ENCODE measurements at places on chromosomes 7 and 10.

DNA sequence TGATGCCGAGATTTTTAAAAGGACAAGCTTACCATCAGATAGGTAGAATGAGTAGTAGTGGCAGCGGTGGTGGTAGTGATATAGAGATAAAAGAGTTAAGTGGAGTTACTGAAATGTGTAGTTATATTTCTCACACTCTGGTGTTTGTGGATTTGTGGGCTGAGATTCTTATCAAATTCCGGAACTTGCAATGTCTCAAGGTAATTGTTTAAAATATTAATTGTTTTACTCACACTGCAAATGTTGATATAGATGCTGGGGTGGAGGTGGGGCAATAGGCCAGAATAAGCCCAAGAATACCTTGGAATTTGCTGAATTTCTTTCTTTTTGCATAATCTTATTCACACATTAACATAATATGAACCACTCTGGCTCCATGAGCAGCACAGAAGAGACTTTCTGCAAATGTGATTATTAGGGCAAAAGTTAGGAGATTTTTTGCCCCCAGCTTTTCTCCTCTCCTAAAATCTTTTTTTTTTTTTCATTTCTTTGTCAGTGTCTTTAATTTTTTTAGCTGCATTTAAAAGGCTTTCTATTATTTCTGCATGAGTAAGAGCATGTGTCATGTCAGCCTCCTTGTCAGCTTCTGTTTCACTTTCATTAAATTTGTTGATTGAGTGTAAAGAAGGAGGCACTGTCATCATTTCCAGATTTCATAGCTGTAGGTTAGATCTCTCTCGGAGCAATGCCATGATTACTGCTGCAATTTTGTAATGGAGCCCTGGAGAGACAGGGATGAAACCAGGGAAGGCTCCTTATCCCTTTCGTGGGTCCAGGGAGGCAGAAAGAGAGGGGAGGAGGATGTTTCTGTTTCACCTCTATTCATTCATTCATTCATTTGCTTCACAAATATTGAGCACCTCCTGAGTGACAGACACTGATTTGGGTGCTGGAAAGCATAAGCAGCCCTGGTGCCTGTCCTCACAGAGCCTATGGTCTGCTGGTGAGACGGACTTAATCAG is 13.1 kb upstream of the SGMS1 start:
- H3K4me1 ChIP-seq, result no peaks in the 10 kb centered on the region
- H3K27me3 ChIP-seq, result no peaks in the 10 kb centered on the region
- no peaks in the 10 kb centered on the region for H3K36me3 ChIP-seq
- H3K27ac ChIP-seq, result no peak overlapping the region

DNA sequence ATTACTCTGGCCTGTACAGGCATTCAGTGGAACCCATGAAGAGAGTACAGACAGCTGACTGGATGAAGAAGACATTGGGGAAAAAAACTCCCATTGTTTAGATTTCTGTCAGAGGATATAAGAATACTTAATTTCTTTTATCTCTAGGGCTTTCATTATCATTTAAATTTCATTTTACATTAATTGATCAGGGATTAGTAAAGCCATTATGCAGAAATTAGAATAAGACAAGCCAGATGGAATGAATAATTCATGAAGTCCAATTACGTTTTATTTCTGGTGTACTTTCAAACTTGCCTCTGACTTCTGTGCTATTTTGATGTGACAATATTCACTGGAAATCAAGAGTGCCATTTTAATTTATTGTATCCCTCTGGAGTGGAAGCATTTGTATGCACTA is 247.0 kb downstream of the SLC25A13 start:
- no peaks in the 10 kb centered on the region for H3K36me3 ChIP-seq
- no peak overlapping the region for H3K4me3 ChIP-seq
- no peak for DNase-seq
- peaks cover 18% of the 10 kb centered on the region for H3K27me3 ChIP-seq

GRCh38 chr10:94428766-94429707 is 26.7 kb downstream of the TBC1D12 start:
- H3K4me3 ChIP-seq, result no peak overlapping the region
- H3K27ac ChIP-seq, result no peak overlapping the region
- H3K27me3 ChIP-seq, result no peaks in the 10 kb centered on the region
- DNase-seq, result no peak

DNA sequence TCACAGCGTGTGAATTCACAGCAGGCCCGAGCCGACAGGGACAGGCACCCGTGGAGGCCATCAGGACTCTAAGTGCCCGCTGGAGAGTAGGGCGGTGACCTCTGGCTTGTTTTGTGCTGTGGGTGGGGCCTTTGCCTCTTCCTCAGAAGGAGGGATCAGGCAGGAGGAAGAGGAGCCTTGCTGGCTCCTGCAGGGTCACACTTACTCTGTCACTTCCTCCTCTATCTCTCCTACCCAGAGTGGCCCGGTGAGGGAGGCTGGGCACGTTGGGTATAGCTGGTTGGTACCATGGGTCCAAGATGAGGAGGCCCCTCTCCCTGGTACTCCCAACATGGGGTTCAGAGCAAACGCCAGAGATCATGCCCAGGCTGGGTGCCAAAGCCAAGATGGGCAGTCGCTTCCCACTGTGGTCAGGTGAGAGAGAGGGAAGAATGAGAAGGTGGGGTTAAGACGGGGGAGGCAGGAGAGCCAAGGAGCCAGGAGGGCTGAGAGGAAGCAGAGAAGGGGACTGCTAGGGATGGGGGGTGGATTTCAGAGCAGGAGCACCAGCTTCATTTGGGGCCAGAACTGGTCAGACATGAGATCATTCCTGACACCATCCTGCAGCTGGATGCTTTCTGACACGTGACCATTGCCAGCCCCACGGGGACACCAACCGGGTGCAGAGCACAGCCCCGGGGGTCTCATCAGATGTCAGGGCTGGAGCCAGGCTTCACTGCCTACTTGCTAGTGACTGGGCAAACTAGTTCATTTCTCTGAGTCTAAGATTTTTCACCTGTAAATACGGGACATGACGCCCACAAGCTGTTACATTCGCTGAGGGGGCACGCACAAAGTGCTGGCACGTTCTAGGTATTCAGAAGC is 54.8 kb upstream of the CACUL1 start:
- H3K4me3 ChIP-seq, result no peak overlapping the region
- no peak for DNase-seq
- H3K4me1 ChIP-seq, result 0 out of 2 replicates have a peak, but pooled peaks cover 3% of the 10 kb centered on the region
- H3K27me3 ChIP-seq, result no peaks in the 10 kb centered on the region
- H3K27ac ChIP-seq, result no peak overlapping the region
- no peaks in the 10 kb centered on the region for H3K36me3 ChIP-seq

DNA sequence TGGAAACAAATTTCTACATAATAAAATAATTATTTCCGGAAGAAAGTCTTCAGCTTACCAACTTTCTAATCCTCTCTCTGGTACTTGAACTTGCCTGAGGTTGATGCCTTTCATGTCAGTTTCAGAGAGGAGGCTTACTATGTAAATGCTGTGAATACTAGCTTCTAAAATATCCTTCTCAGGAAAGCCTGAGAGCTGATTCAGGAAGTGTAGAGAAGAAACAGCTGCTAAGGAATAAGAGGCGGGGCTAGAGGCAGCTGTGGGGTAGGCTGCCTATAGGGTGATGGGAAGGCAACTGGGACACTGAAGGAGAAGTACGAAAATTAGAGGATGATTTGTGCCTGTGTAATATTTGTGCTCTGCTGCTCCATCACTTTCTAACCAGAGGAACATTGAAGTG is 69.3 kb downstream of the AVL9 start:
- DNase-seq, result no peak
- H3K27me3 ChIP-seq, result no peaks in the 10 kb centered on the region
- H3K4me1 ChIP-seq, result no peaks in the 10 kb centered on the region
- H3K4me3 ChIP-seq, result no peak overlapping the region
- no peak overlapping the region for H3K27ac ChIP-seq
- H3K36me3 ChIP-seq, result peaks cover 26% of the 10 kb centered on the region

GRCh38 chr7:118429141-118429540 is 204.6 kb downstream of the ANKRD7 start:
- H3K4me3 ChIP-seq, result no peak overlapping the region
- H3K27ac ChIP-seq, result no peak overlapping the region

DNA sequence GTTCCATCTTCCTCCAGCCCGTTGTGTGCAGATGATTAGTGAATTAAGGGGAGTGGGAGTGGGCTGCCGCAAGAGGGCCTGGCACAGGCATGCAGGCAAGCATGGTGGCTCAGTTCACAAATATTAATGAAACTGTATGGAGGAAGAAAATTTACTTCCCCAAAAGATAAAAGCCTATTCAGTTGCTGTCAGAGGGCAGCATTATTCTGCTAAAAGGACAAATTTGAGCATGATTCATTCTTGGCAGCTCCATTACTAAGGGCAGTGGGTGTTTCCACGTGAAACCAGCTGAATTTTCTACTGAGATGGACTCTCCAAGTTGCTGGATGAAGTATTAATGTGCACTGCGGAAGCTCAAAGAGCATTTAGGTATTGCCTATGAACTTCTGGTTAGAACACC is 90.9 kb upstream of the WDR11 start:
- H3K27me3 ChIP-seq, result no peaks in the 10 kb centered on the region
- DNase-seq, result no peak
- no peaks in the 10 kb centered on the region for H3K36me3 ChIP-seq
- peaks cover 1% of the 10 kb centered on the region for H3K4me1 ChIP-seq

DNA sequence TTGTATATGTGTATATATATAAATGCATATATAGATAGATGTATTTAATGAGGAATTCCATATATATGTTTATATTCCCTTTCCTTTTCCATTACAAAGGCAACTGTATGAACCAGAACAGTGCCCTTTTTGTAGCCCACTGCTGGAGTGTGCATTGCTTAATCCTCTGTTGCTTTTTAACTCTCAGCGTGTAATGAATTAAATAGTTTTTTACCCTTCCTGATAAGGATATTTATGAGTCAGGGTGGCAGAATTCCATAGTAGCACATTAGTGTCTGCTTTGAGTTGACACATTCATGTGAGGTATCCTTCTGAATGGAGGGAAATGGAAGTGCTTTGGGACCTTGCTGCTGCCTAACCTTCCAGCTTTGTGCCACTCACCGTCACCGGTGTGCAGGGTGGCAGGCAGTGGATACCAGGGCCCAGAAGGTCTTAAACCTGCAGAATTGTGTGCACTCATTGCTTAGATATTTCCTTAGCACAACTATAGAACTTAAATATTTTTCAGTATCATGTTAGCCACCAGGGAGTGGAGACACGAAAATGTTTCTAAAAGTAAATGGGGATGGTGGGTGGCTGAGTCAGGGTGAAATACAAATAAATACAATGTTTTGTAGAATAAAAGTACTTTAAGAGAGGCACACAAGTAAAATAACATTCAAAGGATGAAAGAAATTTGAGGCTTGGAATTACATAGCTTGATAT is 117.9 kb downstream of the SND1 start:
- no peak overlapping the region for H3K27ac ChIP-seq
- no peak for DNase-seq
- H3K4me1 ChIP-seq, result no peaks in the 10 kb centered on the region
- H3K27me3 ChIP-seq, result no peaks in the 10 kb centered on the region

DNA sequence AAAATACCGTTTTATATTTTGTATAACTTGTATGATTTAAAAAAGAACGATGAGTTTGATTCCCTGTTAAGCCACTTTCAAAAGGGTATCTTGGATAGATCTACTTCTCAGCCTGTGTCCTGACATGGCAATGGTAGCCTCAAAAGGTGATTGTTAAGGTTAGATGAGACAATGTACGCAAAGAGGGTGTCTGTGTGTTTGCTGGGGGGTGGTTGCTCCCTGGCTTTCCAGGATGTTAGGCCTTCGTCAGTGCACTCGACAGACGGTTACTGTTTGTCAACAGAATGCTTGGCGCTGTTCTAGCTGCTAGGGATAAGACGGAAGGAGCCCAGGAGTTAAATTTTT is 90.3 kb downstream of the NEURL1 start:
- H3K4me1 ChIP-seq, result no peaks in the 10 kb centered on the region
- no peak overlapping the region for H3K27ac ChIP-seq
- no peak for DNase-seq
- no peaks in the 10 kb centered on the region for H3K36me3 ChIP-seq
- H3K27me3 ChIP-seq, result no peaks in the 10 kb centered on the region

GRCh38 chr7:33578881-33579672 is 326.3 kb upstream of the BMPER start:
- H3K4me1 ChIP-seq, result no peaks in the 10 kb centered on the region
- no peak overlapping the region for H3K27ac ChIP-seq
- H3K4me3 ChIP-seq, result no peak overlapping the region
- no peak for DNase-seq

- no peak overlapping the region for H3K4me3 ChIP-seq
- H3K27me3 ChIP-seq, result no peaks in the 10 kb centered on the region
- no peak for DNase-seq
- no peaks in the 10 kb centered on the region for H3K36me3 ChIP-seq
- no peak overlapping the region for H3K27ac ChIP-seq
These were observed 260.9 kb downstream of the SDK1 start for GRCh38 chr7:3561932-3562331.

DNA sequence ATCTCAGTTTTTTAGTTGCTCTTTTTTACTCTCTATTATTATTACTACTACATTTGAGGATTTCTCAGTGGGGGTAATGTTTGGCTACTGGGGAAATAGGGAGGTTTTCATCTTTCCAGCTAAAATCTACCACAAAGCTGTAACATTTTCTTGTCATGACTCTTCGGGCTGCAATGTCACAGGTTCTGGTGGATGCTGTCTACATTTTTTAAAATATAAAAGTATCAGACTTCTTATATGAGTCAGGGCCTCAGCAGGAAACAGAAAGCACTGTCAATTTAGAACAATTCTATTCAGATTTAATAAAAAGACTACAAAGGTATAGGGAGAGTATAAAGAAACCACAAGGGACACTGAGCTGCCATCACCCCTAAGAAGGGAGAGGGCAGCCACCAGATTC is 61.6 kb downstream of the DNAJC12 start:
- H3K27me3 ChIP-seq, result no peaks in the 10 kb centered on the region
- no peaks in the 10 kb centered on the region for H3K36me3 ChIP-seq
- H3K27ac ChIP-seq, result no peak overlapping the region
- no peaks in the 10 kb centered on the region for H3K4me1 ChIP-seq
- no peak overlapping the region for H3K4me3 ChIP-seq

DNA sequence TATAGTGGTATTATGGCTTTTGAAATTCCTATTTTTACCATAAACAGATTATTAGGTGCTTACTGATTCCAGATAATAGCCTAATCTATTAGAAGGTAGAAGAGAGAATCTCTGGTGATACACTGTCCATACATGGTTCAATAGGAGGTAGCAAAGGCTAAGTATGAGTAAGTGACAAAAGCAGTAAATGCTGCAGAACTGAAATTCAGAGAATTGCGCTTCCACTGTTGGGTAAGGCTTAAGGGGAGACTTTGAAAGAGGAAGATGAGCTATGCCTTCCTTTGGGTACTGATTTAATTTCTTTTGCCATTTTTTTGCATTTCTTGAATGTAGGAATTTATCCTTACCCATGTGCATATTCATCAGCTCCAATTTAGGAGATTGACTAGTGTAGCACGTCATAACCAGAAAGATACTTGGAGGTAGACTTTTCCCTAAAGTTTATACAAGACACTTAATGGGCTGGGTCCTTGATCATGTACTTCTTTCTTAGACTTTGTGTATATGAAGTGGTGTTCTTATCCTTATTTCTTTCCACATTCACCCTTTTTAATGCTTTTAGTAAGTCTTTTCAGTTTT is 15.3 kb downstream of the MKLN1 start:
- H3K27ac ChIP-seq, result no peak overlapping the region
- peaks cover 7% of the 10 kb centered on the region for H3K4me1 ChIP-seq
- no peaks in the 10 kb centered on the region for H3K36me3 ChIP-seq
